ENCODE measurements at places on chromosomes 11 and 22.

DNA sequence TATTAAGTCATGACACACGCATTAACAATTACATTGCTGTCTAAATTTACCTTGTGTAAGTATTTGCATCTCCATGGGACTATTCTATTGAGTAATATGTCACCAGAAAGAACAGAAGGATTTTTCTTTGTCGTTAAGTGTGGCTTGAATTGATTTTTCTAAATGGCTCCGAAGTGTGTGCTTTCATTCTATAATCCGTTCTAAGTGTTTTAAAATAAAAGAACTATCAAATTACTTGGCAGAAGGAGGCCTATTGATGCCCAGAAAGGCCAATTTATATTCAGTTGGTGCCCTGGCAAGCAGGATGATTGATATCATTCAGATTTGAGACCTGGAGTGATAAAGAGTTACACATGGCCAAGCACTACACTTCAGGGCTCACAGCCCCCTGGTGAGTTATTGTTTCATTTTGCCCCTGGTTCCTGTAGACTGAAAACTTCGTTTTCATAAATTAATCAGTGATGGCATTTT, 538.9 kb upstream of the ANO5 start:
- no peak for DNase-seq

- no peak for DNase-seq
These were observed 454.3 kb upstream of the KIRREL3 start for GRCh38 chr11:127454856-127455255.

GRCh38 chr22:47172771-47173534, 410.5 kb downstream of the TBC1D22A start:
- no peak for DNase-seq

GRCh38 chr11:116275635-116276034, 497.2 kb downstream of the BUD13 start:
- DNase-seq, result no peak

DNA sequence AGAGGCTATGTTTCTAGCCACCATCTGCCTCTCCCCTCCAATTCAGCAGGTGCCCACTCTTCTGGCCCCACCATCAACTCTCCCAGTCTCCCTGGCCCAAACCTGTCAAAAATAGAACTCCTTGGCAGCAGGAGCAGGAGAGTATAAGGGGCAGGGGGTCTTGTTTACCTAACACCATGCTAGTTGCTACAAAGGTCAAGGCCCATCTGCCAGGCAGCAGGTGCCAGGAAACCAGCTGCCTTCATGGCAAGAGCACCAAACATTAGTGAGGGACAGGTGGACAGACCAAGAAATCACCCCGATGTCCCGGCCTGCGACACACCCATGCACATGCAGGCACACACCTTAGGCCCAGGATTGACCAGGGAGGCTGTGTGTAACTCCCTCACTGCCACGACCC, 387.9 kb downstream of the BUD13 start:
- no peak for DNase-seq

- DNase-seq, result no peak
These were observed 16.1 kb upstream of the CRTAM start for GRCh38 chr11:122822241-122822640.

GRCh38 chr11:33329705-33330329, 72.6 kb downstream of the HIPK3 start:
- DNase-seq, result peak; percentile 45

DNA sequence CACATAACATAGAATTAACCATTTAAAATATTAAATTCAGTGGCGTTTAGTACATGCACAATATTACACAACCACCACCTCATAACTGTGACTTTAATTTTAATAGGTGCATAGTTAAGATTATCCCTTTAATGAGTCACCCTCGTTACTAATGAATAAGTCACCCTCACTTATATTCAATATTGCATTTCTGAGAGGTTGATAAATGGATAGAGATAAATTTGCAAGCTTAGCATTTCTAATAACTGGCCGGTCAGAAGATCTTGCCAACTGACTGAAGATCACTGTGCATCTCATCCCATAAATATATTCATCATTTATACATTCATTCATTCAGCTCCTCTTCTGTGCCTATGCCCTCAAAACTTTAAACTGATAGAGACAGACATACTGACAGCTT, 243.7 kb downstream of the TTC28 start:
- DNase-seq, result no peak

DNA sequence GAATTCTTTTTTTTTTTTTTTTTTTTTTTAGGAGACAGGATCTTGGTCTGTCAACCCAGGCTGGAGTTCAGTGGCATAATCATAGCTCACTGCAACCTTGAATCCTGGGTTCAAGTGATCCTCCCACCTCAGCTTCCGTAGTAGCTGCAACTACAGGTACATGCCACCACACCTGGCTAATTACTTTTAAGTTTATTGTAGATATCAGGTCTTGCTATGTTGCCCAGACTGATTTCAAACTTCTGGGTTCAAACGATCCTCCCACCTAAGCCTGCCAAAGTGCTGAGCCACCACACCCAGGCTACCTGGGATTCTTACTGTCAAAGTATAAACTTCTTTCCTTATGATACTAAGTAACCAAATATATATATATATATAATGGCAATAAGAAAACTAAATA, 50.9 kb upstream of the CHRNA10 start:
- DNase-seq, result no peak

GRCh38 chr11:102121329-102121728, 11.1 kb downstream of the YAP1 start:
- no peak for DNase-seq

GRCh38 chr11:10617551-10617950, 49.1 kb upstream of the LYVE1 start:
- no peak for DNase-seq

DNA sequence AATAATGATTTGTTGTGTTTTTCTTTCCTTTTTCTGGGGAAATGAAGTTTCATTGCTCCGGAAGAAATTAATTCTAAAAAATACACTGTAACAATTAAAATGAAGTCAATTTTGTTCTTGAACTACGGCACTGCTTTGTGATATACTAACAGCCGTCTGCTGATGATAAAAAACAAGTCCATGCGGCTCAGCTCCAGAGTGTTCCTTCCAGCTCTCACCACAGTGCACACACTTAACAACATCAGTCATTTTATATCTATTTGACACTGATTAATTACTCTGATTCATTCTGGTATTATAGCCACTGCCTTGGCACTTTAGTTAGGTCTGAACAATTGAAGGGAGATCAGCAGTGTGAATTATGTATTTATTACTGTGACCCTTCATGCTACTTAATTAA, 97.4 kb upstream of the SLC6A5 start:
- no peak for DNase-seq

DNA sequence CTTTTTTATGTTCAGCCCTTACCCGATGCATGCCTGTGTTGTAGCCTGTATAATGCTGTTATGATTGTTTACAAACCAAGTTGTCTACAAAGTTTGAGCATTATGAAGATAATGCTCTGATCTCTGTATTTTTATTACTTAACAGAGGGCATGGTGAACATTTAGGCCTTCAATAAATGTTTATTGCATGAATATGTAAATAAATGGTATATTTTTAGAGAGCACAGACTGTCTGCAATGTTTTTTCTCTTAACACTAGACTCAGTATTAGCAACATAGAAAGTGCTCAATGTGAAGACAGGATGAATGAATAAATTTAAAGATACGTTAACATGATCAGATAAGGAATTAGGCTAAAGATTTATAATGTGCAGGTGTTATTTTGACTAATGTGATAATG, 130.9 kb downstream of the UVRAG start:
- no peak for DNase-seq

GRCh38 chr11:115869780-115870431, 365.7 kb upstream of the CADM1 start:
- DNase-seq, result peak; percentile 32

GRCh38 chr11:57377107-57377506, 3.8 kb downstream of the PRG3 start:
- no peak for DNase-seq

DNA sequence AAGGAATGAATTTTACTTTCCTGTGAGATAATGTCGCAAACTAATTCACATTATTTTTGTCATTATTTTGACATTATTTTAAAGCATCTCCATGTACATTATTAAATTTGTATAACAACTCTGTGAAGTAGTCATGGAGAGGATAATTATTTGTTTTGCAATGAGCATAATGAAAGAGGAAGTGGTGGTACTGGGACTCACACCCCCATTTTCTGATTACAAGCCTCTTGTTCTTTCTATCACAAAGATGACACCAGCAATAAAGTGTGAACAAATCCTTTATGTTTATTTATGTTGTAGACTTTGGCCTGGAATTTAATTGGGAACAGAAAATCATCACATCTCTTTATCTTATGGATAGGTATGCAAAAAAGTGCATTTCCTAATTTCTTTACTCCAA, 522.6 kb downstream of the TMEM135 start:
- DNase-seq, result no peak

DNA sequence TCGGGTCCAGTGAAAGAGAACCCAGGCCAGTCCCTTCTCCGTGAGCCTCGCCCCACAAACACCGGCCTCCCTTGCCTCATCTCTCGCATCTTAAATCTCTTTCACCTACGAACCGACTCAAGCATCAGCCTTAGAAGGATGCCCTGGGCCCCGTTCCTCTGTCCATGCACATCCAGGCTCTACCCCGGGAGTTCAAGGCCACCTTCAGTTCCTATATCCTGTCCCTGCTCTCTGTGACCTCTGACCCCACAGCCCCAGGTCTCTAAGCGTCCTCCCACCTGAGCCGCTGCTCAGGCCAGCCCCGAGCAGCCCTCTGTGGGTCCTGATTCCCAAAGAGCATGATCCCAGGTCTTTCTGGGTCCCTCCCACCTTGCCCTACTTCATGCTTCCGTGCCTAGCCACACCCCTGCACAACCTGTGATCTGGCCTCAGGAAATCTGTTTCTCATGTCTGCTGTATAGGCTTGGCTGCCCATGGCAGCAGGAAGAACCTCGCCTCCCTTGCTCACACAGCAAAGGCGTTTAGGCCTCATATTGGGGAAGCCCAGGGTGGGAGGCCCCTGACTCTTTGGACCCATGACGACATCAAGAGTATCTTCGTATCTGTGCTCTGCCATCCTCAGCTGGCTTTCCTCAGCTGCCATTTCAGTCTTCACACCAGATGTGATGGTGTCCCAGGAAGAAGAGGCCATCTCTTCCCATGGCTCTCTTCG, 77.5 kb upstream of the SEPTIN5 start:
- DNase-seq, result no peak

DNA sequence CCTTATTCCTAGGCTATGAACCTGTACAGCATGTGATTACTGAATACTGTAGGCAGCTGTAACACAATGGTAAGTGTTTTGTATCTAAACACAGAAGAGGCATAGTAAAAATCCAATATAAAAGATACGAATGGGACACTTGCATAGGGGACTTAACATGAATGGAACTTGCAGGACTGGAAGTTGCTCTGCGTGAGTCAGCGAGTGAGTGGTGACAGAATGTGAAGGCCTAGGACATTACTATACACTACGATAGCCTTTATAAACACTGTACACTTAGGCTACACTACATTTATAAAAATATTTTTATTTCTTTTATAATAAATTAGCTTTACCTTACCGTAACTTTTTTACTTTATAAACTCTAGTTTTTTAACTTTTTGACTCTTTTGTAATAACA, 81.1 kb downstream of the PGR start:
- DNase-seq, result no peak

DNA sequence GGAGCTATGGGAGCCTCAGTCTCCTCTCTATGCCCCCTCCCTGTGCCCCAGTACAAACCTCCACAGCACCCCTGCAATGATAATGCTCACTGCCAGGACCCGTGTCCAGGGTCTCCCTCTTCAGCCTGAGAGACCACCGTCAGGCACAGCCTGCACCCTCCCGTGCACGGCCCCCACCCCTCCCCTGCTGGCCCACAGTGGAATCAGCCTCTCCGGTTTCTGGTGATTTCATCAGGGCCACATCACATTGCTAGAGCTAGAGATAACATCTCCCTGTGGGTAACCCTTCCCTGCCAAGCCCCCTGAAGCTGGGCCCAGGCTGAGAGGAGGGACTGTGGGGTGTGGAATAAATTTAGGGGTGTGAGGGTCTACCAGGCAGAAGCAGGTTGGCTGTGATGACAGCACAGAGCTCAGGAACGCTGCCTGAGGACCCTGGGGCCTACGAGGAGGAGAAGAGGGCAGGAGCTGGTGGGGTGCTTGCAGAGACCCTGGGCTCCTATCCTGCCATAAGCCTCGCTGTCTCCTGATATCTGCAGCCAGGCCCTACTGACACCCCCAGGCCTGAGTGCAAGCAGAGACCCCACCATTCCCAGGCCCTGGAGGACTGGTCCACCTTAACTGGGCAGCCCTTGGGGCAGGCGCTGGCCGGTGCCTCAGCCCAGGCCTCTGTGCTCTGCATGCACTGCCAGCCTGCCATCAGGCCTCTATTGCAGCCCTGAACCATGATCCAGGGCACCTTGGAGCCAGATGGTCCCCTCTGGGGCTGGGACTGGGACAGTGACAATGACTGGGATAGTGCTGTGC, at the start of gene KLHDC7B:
TSS of gene KLHDC7B (plus strand) at position 378 of the 804 bp plus-strand sequence. CDS start at position 723, 345 bp downstream.
- DNase-seq, result peak; percentile 60

GRCh38 chr11:121095561-121095960, 5.5 kb upstream of the TECTA start:
- DNase-seq, result no peak

DNA sequence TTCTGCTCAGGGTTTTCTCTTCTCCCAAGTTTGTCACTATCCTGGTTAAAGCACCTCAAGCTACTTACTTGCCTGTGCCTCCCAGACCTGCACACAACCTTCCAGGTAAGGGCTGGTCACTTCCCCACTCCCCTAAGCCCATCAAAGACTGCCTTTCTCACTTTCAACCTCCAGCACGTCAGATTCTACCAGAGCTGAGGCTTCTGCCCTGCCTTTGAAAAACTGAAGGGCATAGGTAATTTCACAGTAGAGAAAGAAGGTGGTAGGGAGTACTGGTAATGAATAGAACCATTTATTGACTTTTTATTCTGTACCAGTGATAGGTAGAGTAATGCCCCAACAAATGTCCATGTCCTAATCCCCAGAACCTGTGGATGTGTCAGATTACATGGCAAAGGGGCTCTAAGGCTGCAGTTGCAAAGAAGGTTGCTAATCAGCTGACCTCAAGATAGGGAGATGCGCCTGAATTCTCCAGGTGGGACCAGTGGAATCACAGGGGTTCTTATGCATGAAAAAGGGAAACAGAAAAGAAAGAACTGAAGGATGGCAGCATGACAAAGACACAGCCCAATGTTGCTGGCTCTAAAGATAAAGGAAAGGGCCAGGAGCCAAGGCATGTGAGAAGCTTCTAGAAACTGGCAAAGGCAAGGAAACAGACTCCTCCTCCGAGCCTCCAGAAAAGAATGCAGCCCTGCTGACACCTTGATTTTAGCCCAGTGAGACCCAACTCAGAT, 89.0 kb downstream of the SLC1A2 start:
- no peak for DNase-seq

DNA sequence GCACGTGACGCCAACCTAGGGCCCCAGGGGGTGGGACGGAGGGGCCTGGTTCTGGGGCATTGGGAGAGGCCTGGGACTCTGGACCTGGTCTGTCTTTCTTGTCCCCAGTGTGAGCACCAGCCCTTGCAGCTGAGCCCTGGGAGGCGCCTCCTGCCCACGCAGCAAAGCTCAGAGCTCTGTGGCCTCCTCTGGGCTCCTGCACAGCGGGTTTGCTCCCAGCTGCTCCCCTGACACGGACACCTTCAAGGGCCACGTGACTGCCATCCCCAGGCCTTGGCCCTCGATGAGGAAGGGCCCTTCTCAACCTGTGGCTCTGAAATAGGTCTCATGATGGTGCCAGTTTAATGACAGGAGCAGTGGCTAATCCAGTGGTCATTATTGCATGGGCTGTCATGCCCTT, 31.5 kb upstream of the CCDC188 start:
- DNase-seq, result no peak

Data from activated CD4-positive, alpha-beta memory T cell treated with anti-CD3 and anti-CD28 coated beads, Interleukin-2, amount 10 ng/mL, durations not matched to agents 7 days and 5 days (primary cell).